Activated T-cell treated with anti-CD3 and anti-CD28 coated beads, Interleukin-2, amount 50 U/mL, for 4 hours (primary cell): ENCODE measurements at places on chromosomes 7 and 10. TPM values are rescaled to one million over a fixed set of nuclear protein-coding genes. Genes with fewer than 3 reads are reported as not detected.

- DNase-seq = no peak
Observed at GRCh38 chr7:4015996-4016395, 666.1 kb upstream of the FOXK1 start.

GRCh38 chr10:24118246-24118645 lies 90.7 kb upstream of the KIAA1217 start:
- no peak for DNase-seq

CACNB2 gene
- total RNA-seq = not detected

ADAM12 gene
- 0.34 TPM for total RNA-seq
